ENCODE measurements at places on chromosomes 5 and 9.

GRCh38 chr5:114430532-114430931, 68.7 kb downstream of the KCNN2 start:
- DNase-seq, result no peak

- DNase-seq, result no peak
These were observed 2.6 kb downstream of the TAS2R1 start for GRCh38 chr5:9627541-9627940.

DNA sequence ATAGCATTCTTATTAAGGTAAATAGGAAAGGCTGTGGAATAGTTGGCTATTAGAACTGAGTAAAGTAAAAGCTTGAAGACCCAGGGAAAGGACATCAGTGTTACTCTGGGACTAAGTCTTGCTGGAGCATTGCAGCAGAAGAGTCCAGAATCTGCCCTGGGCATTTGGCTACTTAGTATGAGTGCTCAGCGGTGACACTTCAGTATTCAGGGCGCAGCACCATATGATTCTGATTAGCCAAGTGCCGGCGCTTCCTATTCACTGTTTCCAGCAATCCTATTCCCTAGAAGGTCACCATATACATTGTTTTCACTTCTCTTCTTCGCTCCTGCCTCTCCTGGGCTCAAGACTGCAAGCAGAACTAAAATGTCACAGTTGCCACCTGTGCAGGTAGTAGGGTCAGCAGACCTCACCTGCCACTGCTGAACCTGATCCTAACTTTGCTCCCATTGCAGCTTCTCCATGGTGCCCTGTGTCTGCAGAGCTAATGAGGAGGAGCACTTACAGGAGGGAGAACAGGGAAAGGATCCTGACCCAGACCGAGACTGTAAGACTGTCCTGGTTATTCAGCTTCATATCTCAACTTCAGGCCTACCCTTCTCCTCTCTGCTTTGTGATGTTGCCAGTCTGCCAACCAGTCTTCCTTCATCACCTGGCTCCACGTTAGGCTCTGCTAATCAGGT, 313.6 kb upstream of the PIK3R1 start:
- DNase-seq, result no peak

- no peak for DNase-seq
These were observed 315.5 kb downstream of the FER start for GRCh38 chr5:109063223-109063622.

- no peak for DNase-seq
These were observed 8.3 kb downstream of the RGS14 start for GRCh38 chr5:177365845-177366527.

GRCh38 chr5:160555971-160556631, 134.4 kb downstream of the PTTG1 start:
- no peak for DNase-seq

GRCh38 chr5:65359569-65359968, 122.2 kb downstream of the ADAMTS6 start:
- no peak for DNase-seq

DNA sequence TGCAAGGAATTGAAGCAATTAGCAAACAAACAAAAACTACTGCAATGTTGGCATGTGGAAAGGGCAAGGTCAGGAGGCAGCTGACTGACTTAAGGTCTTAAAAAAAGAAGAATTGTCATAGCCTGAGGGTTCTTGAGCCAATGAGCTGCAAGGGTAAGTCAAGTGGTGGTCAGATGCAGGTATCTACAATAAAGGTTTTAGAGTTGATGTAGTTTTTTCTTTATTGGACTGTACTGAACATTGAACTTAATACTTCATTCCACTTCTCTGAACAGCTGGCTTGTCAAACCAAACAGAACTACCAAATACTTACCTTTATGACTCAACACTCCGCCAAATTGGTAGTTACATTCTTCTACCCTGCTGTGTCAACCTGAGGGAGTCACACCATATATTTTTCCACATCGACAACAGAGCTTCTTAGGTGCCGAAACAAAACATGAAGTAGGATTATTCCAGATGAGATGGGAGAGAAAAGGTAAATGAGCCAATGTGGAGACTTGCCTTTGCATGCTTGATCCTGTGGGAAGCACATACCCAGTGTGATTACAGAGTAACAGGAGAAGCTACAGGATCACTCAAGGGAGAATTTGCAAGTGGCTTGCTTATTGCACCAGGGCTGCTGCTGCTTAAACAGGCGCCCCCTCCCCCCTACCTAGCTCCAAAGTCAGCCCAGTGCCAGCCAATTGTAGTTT, 35.3 kb downstream of the EQTN start:
- DNase-seq, result no peak

GRCh38 chr5:90967851-90968250, 409.3 kb downstream of the ADGRV1 start:
- DNase-seq, result no peak

- DNase-seq, result peak; percentile 88
These were observed 172.8 kb downstream of the ERCC6L2 start for GRCh38 chr9:96048104-96048955.

GRCh38 chr9:88390371-88390990, 2.2 kb downstream of the SPIN1 start:
- DNase-seq, result no peak

DNA sequence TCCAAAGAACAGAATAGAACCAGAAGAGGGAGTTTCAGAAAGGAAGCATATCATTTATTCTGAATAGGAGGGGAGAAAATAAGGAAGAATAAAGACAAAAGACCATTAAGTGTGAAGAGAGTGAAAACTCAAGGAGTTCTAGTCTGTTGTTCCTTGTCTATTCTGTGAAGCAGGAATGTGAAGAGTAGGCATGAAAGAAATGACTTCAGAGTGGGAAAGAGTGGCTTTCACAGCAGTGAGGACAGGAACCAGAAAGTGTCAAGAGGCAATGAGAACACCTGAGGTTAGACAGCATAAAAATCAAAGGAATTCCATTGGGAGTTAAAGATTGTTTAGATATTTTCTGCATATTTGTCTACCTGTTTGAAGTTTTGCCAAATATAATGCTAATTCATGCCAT, 768.8 kb upstream of the GRAMD2B start:
- DNase-seq, result no peak

DNA sequence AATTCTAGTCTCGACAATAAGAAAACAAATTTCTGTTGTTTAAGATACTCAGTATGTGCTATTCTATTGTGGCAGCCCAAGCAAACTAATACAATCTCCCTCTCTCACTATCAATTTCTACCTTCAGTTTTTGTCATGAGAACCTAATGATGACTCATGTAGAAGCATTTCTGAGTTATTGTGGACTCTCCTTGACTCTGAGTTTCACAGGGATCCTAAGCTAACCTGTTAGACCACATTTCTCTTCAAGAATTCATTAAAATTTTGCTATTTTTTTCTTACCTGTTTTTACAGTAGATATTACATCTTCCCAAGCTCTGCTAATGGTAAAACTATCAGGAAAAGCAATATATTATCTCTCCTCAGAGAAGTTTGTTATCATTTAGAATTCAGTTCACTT, 599.1 kb upstream of the TYRP1 start:
- DNase-seq, result no peak

DNA sequence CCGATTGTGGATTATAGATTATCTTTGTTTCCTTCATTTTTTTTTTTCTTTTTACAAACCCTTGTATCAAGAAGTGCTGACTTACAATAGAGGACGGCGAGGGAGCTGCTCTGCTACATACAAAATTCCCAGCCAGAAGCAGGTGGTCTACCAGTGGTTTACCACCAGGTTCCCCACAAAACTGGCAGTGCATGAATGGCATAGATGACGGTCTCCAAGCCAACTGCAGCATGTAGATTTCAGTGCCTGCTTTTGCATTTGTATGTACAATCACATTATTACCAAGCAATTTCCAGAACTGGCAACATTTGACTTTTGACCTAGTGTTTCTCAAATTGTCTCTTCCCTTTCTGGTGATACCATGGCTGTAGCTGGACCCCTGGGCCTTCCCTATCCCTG, 84.0 kb downstream of the ACER2 start:
- DNase-seq, result no peak

DNA sequence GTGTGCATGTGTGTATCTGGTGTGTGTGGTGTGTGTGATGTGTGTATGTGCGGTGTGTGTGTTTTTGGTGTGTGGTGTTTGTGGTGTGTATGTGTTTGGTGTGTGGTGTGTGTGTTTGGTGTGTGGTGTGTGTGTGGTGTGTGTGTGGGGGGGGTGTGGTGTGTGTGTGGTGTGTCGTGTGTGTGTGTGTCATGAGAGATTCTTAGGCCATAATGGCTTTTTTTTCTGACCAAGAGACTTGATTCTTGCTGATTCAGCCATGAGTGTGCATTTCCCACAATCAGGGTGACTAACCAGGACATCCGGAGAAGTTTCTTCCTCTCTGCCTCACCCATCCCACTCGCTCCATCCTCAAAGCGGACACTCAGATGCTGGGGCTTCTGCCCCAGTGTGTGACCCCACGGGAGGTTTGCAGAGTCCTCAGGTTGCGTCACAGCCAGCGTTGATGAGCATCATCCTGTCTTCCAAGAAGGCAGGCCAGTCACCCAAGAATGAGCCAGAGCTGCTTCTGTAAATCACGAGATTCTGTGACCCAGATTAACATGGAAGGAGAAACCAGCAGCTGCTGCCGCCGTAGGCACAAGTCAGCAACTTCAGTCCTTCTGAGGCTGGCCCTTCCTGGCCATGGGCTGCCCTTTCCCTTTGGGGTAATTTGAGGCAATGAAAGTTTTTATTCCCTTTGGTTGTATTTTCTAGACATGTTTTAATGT, 12.5 kb upstream of the CTSL start:
- DNase-seq, result peak; percentile 59

DNA sequence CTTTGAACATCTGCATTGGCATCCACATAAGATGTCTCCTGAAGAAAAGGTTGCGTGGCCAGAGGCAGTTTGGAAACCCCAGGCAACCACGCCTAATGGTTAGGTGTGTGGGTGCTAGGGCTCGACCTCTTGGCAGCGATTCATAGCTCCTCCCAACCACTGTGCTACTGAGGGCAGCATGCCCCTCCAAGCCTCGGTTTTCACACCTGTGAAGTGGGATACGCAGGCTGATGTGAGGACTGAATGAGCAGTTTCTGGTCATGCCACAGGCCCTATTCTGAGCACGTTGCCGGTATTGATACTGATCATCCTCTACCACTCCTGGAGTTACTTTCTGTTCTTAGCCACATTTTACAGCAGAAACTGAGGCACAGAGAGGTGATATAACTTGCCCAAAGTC, 19.1 kb downstream of the NDST1 start:
- DNase-seq, result no peak

- DNase-seq, result peak; percentile 38
These were observed 1.0 kb downstream of the NIPSNAP3A start for GRCh38 chr9:104748359-104749031.

GRCh38 chr5:67038817-67039603, 157.6 kb downstream of the CD180 start:
- DNase-seq, result no peak

DNA sequence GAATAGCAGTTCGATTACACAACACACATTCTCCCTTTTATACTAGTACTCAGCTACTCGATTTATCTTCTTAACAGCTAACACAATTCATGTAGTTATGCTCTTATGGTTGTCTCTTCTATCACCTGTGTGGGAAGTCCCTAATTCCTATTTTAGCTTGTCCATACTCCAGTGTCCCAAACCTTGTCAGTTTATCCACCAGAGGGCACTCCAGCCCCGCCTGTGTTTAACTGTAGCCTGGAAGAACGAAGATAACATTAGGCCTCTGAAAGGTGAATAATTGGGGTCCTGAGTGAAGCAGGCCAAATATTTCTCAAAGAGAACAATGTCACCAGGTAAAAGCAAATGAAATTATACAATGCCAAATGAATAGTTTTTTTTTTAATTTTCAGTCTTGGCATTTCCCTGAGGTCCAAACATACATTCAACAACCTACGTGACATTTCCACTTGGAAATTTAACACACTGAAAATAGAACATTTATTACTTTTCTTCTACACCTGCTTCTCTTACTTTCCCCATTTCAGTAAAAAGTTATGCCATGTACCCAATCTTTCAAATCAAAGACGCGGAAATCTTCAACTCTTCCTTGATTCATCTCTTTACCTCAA, 560.7 kb downstream of the HTR1A start:
- peak; percentile 35 for DNase-seq

DNA sequence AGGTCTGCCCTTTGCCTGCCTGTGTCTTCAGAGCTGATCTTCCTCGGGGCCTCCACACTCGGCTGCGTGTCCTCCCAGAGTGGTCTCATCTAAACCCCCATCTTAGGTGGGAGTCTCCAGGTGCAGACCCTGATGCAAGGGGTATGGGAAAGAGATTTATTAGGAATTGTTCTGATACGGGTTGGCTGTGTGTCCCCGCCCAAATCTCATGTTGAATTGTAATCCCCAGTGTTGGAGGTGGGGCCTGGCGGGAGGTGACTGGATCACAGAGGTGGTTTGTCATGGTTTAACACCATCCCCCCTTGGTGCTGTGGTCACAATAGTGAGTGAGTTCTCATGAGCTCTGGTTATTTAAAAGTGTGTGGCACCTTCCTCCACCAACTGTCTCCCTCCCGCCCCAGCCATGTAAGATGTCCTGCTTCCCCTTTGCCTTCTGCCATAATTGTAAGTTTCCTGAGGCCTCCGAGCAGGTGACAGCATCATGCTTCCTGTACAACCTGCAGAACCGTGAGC, 208.4 kb downstream of the AOPEP start:
- no peak for DNase-seq

DNA sequence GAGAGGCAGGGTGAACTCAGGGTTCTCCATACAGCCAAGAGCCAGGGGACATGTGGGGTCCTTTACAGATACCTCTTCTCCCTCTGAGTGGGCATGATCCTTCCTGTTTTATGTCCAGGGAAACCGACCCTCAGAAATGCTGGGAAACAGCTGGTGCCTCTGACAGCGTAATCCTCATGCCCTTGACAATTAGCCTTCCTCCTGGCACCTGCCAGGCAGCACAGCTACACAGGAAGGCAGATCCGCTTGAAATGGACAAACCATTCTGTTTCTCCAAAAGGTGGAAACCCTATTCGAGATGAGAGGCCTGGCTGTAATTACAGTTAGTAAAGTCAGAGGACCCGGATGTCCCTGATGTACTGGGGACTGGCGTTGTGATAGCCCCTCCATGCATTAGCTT, 7.2 kb downstream of the ERGIC1 start:
- no peak for DNase-seq

- no peak for DNase-seq
These were observed 128.7 kb downstream of the PALM2AKAP2 start for GRCh38 chr9:109908459-109909390.

- DNase-seq, result no peak
These were observed 14.9 kb upstream of the HRH2 start for GRCh38 chr5:175642998-175643397.

GRCh38 chr5:54822324-54822687, 163.1 kb downstream of the ESM1 start:
- no peak for DNase-seq

- peak; percentile 64 for DNase-seq
These were observed 6.8 kb downstream of the RALGDS start for GRCh38 chr9:133113949-133114885.

GRCh38 chr5:150638488-150639376, 1.7 kb upstream of the SYNPO start:
- DNase-seq, result peak; percentile 39

GRCh38 chr9:103364753-103365152, 369.6 kb downstream of the CYLC2 start:
- no peak for DNase-seq
